Activated naive CD4-positive, alpha-beta T cell treated with anti-CD3 and anti-CD28 coated beads, Interleukin-2, amount 50 U/mL, for 72 hours (primary cell): ENCODE measurements at places on chromosomes 4 and X. TPM values are rescaled to one million over a fixed set of nuclear protein-coding genes. Genes with fewer than 3 reads are reported as not detected.

DNA sequence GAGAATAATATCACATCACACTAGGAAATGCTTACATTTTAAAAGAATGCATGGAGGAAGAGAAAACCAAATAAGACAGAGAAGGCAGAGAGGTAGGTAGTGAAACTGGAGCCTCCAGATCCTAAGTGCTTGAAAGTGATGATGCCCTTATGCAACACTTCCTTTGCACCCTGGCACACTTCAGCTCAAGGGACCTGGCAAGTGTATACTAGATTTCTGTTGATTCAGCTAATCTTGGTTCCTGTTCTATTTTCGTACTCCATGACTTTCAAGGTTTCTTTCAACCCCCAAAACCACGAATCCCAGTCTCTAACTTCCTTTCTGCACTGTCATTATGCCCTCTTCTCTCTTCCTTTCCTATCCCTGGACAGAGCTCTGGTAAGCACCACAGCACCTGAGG lies 36.9 kb upstream of the SH3KBP1 start:
- DNase-seq, result no peak

GRCh38 chrX:42770566-42770965 lies 7.4 kb downstream of the PPP1R2C start:
- DNase-seq, result no peak

DNA sequence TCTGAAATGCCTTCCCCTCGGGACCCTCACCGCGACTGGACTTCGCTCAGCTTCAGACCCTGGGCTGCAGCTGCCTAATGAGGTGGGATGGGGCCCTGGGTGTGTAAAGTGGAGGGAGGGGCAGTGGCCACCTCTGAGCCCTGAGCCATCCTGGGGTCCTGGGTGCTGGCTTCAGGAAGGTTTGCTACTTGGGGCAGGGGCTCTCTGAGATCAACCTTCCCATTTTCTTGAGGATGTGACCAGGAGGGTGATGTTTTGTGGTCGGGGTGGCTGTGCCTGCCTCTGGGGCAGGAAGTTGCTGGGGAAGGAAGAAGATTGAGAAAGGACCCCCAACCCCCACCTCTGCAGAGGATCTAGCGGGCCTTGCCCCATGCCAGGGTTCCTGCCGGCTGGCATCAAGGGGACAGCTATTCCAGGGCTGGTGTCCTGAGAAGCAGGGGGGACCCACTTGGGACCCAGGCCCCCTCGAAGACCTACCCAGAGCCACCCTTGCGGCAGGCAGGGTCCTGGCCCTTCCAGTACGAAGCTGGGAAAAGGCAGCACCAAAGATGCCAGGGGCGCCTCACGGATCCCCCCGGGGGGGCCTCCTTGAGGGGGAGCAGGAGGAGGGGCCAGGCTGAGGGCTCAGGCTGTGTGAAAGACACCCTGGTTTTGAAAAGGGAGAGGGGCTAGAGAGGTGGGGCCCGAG lies 6.5 kb downstream of the SH3BP2 start:
- DNase-seq, result no peak

DNA sequence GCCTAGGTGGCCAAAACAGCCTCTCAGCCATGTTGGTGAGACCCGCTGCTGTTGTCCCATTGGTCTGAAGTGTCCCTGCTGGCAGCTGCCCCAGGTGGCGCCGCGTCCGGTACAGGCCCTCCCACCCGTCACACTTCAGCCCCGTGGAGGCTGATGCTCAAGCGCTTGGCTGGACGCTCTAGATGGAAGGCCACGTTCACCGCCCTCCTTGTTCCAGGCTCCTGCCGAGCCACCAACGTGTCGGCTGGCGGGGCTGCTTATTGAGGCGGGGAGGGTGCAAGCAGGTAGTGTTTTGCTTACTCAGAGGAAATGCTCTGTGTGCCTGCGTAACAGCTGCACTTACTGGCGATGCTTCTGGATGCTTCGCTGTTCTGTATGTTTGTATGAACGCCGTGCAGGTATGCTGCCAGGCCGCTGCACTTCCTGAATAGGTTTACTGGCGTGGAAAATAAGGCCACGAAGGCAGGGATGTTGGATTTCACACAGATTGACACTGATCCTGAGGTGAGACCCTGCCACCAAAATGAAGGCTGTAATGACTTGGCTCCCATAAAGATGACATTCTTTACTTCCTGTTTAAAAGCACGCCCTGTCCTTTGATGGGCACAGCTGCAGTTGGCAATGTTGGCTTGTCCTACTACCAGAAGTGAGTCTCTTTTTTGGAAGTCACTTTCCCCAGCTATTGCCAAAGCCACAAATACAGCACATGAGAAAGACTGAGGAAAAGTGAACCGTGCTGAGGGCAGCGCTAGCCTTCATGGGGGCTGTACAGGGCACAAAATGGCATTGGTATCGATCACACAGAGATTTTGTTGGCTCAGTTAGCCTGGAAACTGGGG lies 21.0 kb upstream of the CLCN4 start:
- DNase-seq, result no peak

GRCh38 chrX:24229400-24229879 lies 79.9 kb downstream of the ZFX start:
- no peak for DNase-seq

- DNase-seq, result no peak
Measured at GRCh38 chr4:139282721-139283075, 2.7 kb upstream of the MGARP start.

GRCh38 chr4:7699825-7700224 lies 239.8 kb downstream of the AFAP1 start:
- no peak for DNase-seq

DNA sequence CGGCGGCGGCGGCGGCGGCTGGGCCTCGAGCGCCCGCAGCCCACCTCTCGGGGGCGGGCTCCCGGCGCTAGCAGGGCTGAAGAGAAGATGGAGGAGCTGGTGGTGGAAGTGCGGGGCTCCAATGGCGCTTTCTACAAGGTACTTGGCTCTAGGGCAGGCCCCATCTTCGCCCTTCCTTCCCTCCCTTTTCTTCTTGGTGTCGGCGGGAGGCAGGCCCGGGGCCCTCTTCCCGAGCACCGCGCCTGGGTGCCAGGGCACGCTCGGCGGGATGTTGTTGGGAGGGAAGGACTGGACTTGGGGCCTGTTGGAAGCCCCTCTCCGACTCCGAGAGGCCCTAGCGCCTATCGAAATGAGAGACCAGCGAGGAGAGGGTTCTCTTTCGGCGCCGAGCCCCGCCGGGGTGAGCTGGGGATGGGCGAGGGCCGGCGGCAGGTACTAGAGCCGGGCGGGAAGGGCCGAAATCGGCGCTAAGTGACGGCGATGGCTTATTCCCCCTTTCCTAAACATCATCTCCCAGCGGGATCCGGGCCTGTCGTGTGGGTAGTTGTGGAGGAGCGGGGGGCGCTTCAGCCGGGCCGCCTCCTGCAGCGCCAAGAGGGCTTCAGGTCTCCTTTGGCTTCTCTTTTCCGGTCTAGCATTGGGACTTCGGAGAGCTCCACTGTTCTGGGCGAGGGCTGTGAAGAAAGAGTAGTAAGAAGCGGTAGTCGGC lies 528 bp downstream of the FMR1 start:
- peak; percentile 54 for DNase-seq

- no peak for DNase-seq
Measured at GRCh38 chrX:145727476-145727875, 90.2 kb upstream of the SLITRK2 start.

PRSS12 gene
- total RNA-seq, result 0.30 TPM
